Stomach (tissue), 19 donors: ENCODE measurements at places on chromosomes 2 and 18.

DNA sequence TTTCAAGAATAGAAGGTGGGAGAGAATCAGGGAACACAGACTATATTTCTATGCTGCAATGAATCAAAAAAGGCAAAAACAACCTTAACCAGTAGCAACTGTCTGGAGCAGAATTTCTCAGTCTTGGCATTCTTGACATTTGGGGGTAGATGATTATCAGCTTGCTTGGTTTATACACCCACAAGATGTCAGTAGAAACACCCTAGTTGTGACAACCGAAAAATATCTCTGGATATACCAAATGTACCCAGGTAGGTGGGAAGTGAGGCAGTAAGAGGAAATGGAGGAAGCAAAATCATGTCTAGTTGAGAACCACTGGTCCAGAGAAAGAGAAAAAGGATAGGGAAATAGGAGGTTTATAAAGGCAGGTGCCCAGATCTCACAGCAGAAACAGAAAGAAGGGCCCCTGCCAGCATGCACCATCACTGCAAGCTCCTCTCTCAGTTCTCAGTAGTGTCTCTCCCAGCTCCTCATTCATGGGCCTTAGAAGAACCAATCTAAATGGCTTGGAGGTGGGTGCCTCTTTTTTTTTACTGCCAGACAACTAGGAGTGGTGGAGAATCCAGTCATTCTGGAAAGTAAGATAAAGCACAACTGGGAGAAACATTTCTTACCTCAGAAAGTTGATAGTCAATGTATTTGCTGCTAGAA lies 50.4 kb downstream of the MBD2 start:
- no peak for DNase-seq

GRCh38 chr2:176293334-176293733 lies 24.1 kb downstream of the MTX2 start:
- DNase-seq: no peak

DNA sequence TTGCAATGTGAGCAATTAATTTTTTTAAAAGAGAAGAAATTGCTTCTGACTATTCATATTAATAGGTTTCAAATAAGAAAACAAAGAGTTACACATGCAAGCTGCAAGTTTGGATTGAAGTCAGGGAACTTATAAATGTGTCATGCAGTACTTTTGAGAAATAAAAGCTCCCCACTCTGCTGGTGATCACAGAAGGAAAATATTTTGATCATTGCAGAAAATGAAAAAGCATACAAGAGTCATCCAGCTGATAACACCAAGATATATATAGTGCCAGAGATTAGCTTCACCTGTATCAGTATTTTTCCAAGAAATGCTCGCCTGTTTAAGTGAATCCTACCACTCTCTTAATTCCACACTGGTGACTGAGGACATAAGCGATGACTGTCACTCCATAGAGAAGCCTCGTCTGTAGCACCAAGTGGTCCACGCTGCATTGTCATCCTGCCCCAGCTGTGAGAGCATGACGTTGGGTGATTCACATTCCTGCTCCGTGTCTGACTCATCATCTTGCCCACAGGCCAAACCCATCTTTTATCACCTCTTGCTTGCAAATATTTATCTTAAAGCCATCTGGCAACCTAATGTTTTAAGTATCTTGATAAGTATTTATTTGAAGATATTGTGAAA lies 178.0 kb downstream of the ASXL3 start:
- DNase-seq: peak; percentile 28

DNA sequence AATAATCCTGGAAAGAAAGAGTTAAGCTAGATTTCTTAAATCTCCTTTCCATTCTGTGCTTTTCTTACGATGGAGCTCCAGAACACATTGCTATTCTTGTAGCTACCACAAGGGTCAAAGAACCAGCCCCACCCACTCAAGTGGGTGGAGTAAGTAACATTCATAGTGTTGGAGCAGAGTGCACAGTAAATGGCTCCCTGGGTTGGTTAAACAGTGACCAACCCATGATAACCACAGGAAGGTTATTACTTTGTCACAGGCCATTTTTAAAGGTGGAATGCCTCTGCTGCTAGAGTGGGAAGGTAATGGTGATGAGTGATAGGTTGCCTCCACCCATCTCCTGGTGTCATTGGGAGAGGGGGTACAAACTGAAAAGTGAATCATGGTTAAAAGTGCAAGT lies 13.9 kb downstream of the ARPC2 start:
- DNase-seq: peak; percentile 87

DNA sequence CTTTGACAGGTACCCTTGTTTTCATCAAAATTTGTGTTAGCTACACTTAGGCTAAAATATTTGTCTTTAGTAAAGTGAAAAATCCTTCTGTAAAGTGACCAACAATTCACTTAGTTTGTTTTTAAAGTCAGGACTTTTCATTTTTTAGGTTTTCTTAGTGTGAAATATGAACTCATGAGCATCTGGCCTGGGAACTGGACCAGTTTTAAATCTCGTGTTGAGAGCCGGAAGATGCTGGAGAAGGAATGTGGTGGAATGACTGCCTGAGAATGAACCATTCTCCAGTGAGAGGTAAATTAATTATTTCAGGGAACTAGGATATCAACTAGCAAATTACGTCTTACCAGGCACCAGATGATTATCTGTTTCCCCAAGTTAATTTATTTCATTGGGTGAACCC lies 305.7 kb downstream of the AGPS start:
- peak; percentile 27 for DNase-seq

DNA sequence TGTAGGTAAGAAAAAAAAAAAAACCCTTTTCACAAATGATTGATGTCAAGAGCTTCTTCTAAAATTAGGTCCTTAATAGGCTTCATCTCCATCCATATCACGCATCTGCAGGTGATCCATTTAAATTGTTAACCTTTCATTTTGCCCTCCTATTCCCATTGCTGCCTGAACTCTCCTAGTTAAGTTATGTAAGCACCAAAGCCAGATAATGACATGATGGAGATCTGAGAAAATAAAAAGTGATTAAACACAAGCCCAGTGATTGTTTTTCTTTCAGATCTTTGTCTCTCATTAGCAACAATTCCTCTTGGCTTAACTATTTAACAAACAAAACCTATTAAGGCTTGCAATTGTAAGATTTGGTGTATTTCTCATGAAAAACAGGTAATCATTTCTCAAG lies 20.0 kb downstream of the LANCL1 start:
- DNase-seq: no peak

GRCh38 chr18:35186291-35187034 lies 54.4 kb upstream of the ZNF397 start:
- no peak for DNase-seq
